Activated CD8-positive, alpha-beta T cell treated with anti-CD3 and anti-CD28 coated beads for 36 hours (primary cell): ENCODE measurements at places on chromosomes 2 and 18. TPM values are rescaled to one million over a fixed set of nuclear protein-coding genes. Genes with fewer than 3 reads are reported as not detected.

ANAPC1 gene
- 135 TPM for total RNA-seq

- peak; percentile 67 for DNase-seq
Observed at GRCh38 chr2:239285071-239285931, 115.5 kb downstream of the HDAC4 start.

DNA sequence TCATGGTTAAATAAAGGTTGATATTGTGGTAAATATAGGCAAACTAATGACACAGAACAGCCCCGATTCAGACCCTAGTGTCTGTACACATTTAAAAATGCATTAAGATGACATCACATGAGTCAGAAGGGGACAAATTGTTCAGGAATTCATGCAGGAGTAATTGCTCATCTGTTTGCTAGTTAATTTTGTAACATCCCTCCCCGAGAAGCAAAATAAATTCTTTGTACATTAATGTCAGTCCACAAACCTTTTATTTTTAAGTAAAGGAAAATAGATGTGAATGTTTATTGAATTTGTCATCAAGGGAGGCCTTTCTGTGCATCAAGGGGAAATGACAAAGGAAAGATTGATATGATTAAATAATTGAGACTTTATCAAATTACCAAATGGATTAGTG lies 69.9 kb downstream of the SH3BP4 start:
- DNase-seq = no peak

DNA sequence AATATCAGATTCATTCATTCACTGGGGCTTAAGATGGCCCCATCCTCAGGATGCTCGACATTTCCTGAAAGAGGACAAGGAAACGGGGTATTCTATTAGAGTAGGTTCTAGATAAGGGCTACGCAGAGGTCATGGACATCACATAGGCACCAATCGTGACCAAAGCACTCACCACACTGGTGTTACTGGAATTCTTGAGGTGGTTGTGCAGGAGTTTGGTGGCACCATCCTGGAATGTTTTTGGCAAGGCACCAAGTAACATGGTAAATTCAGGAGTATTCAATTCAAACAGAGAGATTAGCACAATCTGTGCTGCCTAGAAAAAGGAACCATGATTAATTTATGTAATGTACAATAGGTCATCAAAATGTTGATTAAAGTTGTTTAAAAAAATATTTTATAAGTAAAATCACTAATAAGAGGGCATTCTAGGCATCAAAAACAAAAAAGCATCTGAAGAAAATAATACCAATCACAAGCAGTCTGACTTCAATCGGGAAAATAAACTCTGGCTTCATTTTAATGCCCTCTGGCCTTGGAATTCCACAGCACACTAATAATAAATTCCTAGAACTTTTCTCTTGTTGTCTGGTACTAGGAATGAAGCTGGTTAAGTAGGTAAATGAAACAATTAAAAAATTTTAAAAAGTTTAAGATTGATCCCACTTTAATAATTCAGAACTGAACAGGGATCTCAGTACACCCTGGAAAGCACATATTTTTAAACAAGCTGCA lies 102.8 kb upstream of the TFCP2L1 start:
- no peak for DNase-seq

DNA sequence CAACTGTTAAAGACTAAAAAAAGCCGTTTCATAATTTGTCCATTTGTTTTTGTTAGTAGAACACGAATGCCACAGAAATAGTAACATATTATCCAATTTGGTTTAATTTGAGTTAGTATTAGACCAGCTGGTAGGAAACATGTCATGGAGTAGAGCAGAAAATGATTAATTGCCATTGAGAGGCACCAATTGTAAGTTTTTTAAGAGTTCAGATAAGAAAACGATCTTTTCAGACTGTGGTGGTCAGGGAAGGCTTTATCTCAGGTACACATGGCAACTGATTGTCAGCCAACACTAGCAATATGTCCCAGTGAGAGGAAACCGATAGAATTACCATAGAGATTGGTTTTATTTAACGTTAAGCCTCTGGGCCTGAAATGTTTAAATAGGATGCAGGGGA lies 438.2 kb upstream of the MAP2 start:
- DNase-seq = no peak

GRCh38 chr2:159201360-159202063 lies 85.0 kb downstream of the WDSUB1 start:
- peak; percentile 61 for DNase-seq

GPR148 gene
- not detected for total RNA-seq

DNA sequence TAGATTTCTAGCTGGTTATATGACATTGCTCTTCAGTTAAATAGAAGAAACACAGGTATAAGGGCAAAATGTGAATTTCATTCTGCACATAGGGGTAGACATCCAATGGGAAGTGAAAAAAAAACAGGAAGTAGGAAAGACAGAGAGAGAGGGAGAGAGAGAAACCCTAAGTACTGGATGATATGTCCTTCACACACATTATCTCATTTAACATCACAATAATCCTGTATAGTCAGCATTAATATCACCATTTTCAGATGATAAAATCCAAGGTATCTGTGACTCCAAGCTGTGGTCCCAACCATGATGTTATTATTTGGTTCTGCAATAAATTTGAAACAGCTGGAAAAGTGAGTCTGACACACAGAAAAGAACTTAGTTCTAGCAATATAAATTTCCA lies 759.9 kb downstream of the SATB2 start:
- no peak for DNase-seq

- no peak for DNase-seq
Observed at GRCh38 chr2:112877423-112877822, 33.5 kb upstream of the IL37 start.

- peak; percentile 86 for DNase-seq
Observed at GRCh38 chr2:217162533-217162932, 302.7 kb upstream of the TNP1 start.

RPRM gene
- 0.23 TPM for total RNA-seq

DAW1 gene
- not detected for total RNA-seq

TBC1D8 gene
- 3.3 TPM for total RNA-seq

C2orf15 gene
- 1.4 TPM for total RNA-seq

GRCh38 chr2:20438334-20439192 lies 8.3 kb upstream of the RHOB start:
- DNase-seq = no peak

GRCh38 chr2:109270505-109271312 lies 141.7 kb downstream of the SH3RF3 start:
- DNase-seq = no peak

MPPE1 gene
- total RNA-seq = 21.7 TPM

DNA sequence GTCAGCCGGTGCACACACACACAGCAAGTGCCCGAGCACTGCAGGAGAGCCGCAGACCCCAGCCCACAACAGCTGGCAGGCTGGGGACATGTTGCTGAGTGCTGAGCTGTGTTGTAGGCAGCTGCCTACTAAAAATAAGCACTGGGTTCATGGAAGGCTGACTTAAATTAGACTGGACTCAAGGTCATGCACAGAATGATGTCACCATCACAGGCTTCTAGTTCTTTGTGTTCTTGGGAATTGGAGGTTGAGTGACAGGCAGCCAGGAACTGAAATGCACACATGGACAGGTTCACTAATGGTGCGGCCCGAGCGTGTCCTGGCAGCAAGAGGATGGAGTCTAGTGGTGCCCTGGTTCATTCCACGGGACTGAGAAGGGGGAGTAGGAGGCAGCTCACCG lies 71.3 kb downstream of the VWA3B start:
- DNase-seq = no peak

EPHA4 gene
- total RNA-seq = 1.8 TPM

GRCh38 chr2:107621186-107622165 lies 205.2 kb upstream of the RGPD4 start:
- DNase-seq = no peak

GRCh38 chr2:14779252-14779651 lies 146.7 kb downstream of the LRATD1 start:
- no peak for DNase-seq

DNA sequence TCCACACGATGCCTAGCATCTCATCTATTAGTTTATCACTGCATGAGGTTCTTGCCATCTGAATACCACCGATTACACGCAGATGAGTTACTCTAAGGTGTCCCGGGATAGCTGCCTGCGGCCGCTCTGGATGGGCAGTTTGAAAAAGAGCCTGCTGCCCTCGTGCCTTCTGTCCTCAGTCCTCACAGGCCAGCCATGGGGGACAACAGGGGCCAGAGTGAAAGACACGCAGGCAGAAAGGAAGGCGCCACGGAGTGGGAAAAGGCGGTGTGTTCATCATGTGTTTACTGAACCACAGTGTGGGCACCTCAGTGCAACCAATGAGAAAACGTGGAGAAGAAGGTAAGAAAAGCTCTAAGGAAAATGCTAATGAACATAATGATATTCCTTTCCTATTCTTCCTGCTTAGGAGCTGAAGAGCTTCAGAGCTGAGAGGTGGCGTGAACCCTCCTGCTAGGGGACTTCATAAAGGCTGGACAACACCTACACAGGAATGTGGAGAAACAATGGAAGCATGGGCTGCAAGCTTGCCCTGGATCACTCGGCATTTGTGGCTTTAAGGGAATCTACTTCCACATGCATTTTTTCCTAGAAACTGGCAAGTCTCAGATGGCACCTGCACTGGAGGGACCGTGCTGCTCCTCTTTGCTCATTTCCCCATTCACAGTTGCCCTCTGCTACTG lies 50.9 kb downstream of the CABYR start:
- DNase-seq = no peak

KCNG2 gene
- total RNA-seq = not detected

- DNase-seq = no peak
Observed at GRCh38 chr2:134089454-134089853, 164.4 kb upstream of the MGAT5 start.

SPEG gene
- total RNA-seq = 2.3 TPM

DNA sequence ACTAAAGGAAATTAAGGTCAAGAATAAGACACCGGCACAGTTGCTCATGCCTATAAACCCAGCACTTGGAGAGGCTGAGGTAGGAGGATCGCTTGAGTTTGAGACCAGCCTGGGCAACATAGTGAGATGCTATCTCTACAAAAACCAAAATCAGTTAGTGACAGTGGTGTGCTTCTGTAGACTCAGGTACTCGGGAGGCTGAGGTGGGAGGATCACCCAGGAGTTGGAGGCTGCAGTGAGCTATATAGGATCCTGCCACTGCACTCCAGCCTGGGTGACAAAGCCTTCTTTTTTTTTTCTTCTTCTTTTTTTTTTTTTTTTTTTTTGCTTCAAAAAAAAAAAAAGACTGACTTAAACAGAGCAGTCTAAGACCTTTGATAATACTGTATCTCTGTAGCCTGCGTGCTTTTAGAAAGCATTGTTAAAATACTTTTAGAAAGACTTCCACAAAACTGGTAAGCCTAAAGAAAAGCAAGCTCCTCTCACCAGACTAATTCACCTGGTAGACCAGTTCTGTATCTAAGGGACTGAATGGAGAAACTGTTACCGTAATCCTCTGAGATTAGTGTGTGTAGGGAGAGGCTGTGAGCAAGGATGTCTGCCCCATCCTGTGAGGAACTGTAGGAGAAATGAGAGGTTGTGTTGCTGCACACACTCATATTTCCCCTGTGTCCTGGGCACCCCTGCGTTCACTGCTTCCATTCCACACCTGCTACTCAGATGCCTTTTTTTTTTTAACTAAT lies 10.8 kb downstream of the RAB12 start:
- no peak for DNase-seq

- no peak for DNase-seq
Observed at GRCh38 chr2:67604360-67604759, 207.2 kb downstream of the ETAA1 start.

UGT1A5 gene
- total RNA-seq = not detected

DNA sequence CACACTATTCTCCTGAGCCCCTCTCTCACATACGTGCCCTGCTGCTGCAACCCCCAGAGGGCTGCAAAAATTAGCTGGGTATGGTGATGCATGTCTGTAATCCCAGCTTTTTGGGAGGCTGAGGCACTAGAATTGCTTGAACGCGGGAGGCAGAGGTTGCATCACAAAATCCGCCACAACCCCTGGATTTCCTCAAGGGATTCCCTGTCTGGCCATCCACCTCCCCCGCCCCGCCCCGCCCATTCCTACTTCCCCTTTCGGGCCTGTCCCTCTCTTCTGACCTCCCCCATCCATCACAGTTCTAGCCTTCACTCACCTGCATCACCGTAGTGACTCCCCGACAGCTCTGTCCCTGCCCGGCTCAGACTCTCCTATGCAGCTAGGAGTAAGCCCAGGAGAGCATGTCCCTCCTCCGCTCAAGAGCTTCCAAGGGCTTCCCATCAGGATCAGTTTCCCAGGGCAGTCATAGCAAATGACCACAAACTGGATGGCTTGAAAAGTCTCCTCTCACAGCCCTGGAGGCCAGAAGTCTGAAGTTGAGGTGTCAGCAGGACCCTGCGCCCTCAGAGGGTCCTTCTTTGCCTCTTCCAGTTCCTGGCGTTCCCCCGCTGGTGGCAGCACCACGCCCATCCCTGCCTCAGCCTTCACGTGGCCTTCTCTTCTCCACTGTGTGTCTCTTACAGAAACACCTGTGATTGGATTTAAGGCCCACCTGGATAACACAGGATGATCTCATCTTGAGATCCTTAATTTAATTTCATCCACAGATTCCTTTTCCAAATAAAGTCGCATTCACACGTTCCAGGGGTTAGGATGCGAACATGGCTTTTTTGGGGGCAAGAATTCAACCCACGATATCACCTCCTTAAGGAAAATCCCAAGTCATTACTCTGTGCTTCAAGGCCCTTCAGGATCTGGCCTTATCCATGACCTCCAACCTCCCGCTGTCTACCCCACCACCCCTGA lies 58.5 kb downstream of the HS1BP3 start:
- no peak for DNase-seq

- DNase-seq = no peak
Observed at GRCh38 chr2:9830685-9831410, 12.4 kb upstream of the TAF1B start.

DNA sequence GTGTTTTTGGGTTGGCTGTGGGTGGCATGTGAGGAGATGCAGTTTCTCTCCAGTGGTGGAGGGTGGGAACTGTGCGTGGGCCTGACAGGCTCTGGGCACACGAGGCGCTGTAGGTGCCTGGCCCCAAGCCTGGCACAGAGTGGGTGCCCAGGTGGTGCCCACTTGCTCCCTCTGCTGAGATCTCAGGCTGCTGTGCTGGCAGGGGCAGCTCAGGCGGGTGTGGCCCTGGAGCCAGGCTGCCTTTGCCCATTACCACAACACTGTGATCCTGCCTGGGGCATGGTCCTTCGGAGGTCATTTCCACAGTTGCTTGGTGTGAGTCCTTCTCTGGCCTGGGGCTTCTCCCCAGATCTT lies 20.4 kb downstream of the TSHZ1 start:
- DNase-seq = no peak

PLA2R1 gene
- total RNA-seq = not detected

DNA sequence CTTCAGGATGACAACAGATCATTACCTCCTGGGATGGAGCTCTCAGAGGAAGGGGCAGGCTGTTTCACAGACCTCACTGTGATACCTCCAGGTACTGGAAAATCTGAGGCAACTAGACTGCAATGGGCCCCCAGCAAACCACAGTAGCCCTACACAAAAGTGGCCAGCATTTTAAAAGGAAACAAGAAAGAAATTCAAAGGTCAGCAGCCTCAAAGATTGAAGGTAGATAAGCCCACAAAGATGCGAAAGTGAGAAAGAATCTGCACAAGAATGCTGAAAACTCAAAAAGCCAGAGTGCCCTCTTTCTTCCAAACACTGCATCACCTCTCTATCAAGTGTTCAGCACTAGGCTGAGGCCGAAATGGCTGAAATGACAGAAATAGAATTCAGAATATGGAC lies 499.5 kb upstream of the CHAC2 start:
- no peak for DNase-seq
